ENCODE measurements at places on chromosomes 12 and 14. TPM values are rescaled to one million over a fixed set of nuclear protein-coding genes. Genes with fewer than 3 reads are reported as not detected.

Gene JDP2
- 10.7 TPM for total RNA-seq

Gene TMPRSS12
- 8.9 TPM for total RNA-seq

Gene AHSA1
- total RNA-seq, result 379 TPM

Gene IAPP
- not detected for total RNA-seq

Gene RFLNA
- total RNA-seq, result 0.68 TPM

Measured in testis (tissue), 5 donors.